ENCODE measurements at places on chromosomes 2 and 18.

DNA sequence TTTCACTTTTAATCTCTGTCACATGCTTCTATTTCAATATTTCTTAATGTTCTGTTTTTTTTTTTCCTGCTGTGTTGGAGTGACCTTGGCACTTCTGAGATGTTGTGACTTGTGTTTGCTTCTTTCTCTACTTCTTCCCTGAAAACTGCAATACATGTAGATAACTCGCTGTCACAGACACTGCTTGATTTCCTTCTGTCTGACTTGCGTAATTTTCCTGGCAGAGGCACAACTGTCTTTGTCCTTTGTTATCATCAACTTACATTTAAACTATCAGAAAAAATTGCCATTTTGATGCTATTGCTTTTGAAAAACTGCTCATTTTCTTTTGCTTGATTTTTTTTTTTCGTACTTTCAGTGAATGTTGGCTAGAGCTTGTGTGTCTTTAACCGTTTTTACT lies 69.0 kb downstream of the BABAM2 start:
- peak; percentile 38 for DNase-seq

- DNase-seq = no peak
Measured at GRCh38 chr18:9495916-9496705, 20.8 kb downstream of the RALBP1 start.

- no peak for DNase-seq
Measured at GRCh38 chr2:75788154-75788553, 77.4 kb upstream of the GCFC2 start.

DNA sequence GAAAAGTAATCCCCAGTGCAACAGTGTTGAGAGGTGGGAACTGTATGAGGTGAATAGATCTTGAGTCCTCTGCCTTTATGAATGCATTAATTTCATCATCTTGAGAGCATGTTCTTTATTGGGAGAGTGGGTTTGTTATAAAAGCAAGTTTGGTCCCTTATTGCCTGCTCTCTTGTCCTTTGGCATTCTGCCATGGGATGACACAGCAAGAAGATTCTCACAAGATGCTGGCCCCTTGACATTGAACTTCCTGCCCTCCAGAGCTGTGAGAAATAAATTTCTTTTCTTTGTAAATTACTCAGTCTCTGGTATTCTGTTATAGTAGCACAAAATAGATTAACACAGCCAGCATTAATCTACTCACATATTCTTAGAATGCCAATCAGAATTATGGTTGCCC lies 108.6 kb downstream of the EHBP1 start:
- DNase-seq = peak; percentile 43

- no peak for DNase-seq
Measured at GRCh38 chr2:65686928-65687521, 254.6 kb upstream of the SPRED2 start.

DNA sequence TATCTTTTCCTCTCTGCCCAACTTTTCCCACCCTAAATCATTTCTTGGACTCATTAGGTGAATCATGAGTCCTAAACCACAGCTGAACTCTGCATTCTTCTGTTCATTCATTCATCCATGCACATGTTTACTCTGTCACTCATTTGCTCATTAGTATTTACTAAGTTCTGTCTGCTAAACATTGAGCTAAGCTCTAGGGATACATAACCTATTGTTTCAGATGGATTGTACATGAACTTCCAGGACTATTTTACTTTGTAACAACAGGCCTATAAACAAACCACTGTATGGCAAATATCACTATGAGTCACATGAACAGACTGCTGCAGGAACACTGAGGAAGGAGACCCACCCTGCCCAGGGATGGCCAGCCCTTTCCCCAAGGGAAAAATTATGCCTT lies 14.6 kb upstream of the DYNC2LI1 start:
- peak; percentile 84 for DNase-seq

GRCh38 chr2:48545244-48545643 lies 15.3 kb downstream of the STON1 start:
- DNase-seq = no peak

DNA sequence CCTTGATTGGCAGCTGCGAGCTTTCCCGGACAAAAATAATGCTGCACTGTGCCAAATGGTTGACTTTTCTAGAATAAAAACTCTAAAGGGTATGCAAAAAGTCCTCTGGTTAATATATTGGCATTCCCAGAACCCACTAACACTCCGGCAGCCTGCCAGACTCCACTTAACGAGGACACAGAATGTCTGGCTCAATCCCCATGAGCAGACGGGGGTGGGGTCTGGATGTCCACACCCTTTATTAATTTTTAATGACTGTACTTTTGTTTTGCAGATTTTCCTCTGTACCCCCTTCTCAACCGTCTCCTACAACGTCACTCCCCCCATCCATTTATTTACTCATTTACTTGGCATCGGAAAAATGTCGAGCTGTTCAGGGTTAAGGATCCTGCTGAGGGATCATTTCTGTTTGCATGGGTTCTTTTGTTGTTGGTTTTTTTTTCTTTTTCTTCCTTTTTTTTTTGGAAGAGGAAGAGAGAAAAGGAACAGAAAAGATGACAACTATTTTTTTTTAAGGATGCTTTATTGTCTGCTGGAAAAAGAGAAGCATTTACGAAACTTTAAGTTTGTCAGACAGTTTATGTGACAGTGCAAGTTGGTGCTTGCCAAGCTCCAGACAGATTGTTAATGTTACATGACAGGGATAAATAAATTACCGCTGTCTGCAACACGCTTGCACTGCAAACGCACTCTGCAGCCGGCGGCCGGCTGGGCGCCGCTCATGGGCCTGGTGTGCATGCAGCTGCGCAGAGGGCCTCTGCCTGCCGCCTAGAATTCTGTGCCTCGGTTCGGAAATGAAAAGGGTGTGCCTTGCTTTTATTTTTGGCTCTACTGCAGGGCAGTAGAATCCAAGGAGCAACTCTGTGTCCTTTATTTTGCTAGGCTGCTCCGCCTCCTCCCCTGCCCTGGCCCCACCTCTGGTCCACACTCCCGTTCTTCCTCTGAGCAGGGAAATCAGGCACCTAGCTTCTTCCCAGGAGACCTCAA lies 3.6 kb downstream of the LDLRAD4 start:
- no peak for DNase-seq

DNA sequence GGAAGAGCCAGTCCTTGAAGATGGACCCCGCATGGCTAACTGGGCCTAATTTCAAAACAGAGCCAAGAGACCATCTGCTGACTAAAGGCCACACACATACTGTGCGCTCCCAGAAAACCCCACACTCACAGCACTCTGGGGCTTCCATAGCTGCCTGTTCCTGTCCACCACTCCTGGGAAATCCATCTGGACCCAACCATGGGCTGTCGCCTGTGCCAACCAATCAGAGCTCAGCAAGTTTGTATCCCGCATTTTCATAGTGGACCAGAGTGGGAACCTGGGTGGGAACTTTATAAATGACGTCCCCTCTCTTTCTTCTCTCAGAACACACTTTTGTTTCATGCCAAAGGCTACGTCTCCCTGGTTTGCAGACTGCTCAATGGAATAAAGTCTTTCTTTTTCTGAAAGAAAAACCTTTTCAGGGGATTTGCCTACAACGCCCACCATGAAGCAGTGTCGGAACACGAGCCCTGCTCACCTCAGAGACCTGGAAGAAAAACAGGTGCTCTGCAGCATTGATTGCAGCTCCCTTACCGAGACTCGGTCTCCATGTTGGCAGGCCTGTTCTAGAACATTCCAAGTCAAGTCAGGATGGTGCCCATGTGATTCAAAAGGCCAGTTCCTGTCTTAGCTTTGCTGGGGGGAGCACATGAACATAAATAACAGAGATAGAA lies 137.2 kb upstream of the GPC1 start:
- no peak for DNase-seq

DNA sequence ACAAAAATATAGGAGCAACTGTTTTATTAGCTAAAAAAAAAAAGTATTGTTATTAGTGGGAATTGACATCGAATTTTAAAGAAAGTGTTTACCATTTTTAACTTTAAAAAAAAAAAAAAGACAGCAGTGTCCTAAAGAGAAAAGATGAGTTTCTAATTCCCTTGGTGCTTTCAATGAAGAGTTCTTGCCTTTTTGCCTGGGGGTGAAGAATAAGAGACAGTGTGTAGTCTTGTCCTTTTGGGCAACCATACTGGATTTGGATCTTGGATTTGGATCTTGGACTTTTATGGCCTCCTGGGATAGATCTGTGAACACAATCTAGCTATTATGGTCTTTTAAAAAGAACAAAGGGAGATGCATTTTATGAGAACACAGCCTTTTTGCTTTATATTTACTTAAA lies 60.2 kb upstream of the GLS start:
- DNase-seq = no peak

DNA sequence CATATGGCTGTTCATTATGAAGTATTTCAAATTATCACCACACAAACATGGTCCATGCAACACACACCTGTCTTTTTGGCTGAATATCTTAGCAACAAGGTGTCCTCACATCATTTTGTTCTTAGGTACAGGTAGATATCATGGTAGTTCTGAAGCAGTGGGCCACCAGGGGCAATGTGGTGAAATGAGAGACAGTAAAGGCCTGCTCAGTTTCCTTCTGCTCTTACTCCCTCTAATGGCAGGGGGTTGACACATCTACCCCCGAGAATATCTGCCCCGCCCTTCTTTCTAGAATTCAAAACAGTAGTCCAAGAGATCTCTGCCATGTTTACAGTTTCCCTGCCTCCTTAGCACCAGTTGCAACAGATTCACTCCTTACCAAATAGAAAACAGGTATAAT lies 147.0 kb upstream of the KLHL14 start:
- peak; percentile 36 for DNase-seq

DNA sequence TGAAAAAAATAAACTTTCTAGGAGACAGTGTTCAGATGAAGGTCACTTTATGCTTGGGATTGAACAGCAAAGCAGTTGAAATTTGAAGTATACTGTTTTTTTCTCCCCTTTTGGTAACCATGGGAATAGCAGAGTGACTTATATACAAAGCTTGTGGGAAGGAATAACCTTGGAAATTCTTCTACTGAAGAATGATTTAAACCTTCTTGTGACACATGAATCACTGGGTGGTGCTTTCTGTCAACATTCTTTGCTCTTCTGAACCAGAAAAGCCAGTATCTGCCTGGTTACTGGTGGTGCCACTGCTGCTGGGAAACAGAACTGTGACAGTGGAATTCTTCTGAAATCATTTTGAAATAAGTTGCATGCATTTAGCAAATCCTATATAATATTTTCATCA lies 39.4 kb upstream of the RND3 start:
- DNase-seq = peak; percentile 95

GRCh38 chr2:240811346-240812300 lies 8.4 kb downstream of the KIF1A start:
- no peak for DNase-seq

- DNase-seq = peak; percentile 68
Measured at GRCh38 chr2:202717598-202718310, 83.0 kb downstream of the FAM117B start.

DNA sequence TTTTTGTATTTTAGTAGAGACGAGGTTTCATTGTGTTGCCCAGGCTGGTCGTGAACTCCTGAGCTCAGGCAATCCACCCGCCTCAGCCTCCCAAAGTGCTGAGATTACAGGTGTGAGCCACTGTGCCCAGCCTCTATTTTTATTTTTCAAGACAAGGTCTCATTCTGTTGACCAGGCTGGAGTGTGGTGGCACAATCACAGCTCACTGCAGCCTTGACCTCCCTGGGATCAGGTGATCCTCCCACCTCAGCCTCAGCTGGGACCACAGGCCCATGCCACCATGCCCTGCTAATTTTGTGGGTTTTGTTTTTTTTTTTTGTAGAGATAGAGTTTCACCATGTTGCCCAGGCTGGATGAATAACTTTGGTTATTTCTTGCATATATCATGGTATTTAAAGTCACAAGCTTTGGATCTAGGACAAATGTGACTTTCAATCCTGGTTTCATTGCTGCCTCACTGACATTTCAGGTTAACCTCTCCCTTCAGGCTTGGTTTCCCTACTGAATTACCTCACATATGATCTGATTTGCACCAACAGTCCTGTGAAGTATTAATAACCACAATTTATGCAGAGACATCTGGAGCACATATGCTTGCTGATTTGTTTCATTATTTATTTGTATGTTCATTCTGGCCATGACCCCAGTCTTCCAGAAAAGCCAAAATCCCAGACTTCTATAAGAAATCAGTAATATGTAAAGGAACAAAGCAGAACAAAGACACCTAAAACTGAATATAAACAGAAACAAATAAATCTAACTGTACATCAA lies 17.5 kb upstream of the RAB31 start:
- DNase-seq = no peak

DNA sequence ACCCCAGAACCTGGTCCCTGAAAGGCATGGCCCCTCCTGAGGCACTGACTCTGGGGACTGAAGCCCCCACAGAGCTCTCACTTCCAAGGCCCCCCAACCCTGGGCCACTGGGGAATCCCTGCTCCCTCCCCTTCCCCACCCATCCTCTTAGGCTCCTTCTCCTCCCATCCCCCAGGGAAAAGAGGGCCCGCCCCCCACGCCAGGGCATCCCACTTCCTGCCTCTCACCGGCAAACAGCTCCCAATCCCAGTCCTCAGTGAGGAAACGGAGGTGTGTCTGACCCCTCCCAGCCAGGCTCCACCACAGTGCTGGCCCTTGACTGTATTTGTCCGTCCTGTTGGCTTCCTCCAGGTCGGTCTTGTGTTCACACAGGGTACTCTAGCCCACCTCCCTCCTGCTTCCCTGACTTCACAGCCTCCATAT lies 35.0 kb upstream of the PTMA start:
- DNase-seq = no peak

GRCh38 chr2:227324642-227324994 lies 433 bp upstream of the MFF start:
- no peak for DNase-seq

- DNase-seq = peak; percentile 53
Measured at GRCh38 chr2:188293601-188294351, 2.1 kb downstream of the GULP1 start.

- DNase-seq = no peak
Measured at GRCh38 chr2:24891201-24891600, 28.8 kb downstream of the ADCY3 start.

- DNase-seq = no peak
Measured at GRCh38 chr2:122480501-122481243, 725.2 kb downstream of the TSN start.

- no peak for DNase-seq
Measured at GRCh38 chr2:100754951-100755350, 65.0 kb upstream of the NPAS2 start.

DNA sequence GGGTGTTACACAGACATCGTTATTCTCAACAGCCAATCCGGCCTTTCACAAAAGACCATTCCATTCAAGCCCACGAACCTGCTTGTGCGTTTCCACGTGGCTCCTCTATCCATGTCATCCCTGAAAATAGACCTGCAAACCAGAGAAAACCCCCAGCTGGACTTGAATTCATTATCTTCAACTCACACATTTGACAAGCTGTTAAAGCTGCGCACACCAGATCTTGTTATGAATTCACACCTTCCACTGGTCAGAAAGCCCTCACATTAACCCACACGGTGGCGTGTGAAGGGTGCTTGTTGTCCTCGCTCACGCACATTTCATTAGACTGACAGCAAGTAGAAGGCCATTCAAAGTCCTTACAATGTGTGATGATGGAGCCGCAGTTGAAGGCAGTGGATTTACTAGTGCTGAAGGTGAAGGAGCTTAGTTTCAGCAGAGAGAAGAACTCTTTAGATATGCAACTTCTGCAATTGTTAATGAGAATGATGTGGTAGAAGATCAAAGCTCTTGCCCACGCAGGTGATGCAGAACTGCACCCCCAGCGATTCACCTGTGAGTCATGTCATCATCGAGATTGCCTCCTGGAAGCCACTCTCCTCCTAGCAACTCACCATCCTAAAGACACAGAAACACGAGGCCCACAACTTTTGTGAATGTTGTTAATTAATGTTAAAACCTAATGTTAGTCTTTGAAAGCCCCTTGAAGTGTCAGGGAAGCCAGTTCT lies 224.8 kb upstream of the SOX11 start:
- no peak for DNase-seq

GRCh38 chr2:70712916-70713315 lies 55.1 kb downstream of the ADD2 start:
- DNase-seq = no peak

GRCh38 chr2:99638791-99639190 lies 149.0 kb upstream of the REV1 start:
- no peak for DNase-seq
